Activated CD8-positive, alpha-beta T cell treated with anti-CD3 and anti-CD28 coated beads for 36 hours (primary cell): ENCODE measurements at places on chromosomes 1 and 21. TPM values are rescaled to one million over a fixed set of nuclear protein-coding genes. Genes with fewer than 3 reads are reported as not detected.

Gene TAS1R1
- total RNA-seq = not detected

GRCh38 chr1:230334447-230334837 is 91.7 kb downstream of the PGBD5 start:
- no peak for DNase-seq

DNA sequence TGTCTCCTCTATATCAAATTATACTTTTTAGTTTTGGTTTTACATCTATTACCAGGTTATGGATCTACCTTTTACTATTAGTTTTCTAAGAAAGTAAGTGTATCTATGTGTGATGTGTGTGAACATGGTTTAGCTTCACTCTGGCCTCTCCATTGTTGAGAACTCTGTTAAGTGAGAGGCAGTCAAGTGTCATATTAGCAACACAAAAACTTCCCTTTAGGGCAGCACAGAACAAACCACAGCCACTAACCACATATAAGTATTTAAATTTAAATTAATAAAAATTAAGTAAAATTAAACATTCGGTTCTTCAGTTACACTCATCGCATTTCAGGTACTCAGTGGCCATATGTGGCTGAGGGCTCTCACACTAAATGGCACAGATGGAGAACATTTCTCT is 96.6 kb downstream of the DPYD start:
- no peak for DNase-seq

Gene SFN
- 0.47 TPM for total RNA-seq

Gene HAO2
- not detected for total RNA-seq

DNA sequence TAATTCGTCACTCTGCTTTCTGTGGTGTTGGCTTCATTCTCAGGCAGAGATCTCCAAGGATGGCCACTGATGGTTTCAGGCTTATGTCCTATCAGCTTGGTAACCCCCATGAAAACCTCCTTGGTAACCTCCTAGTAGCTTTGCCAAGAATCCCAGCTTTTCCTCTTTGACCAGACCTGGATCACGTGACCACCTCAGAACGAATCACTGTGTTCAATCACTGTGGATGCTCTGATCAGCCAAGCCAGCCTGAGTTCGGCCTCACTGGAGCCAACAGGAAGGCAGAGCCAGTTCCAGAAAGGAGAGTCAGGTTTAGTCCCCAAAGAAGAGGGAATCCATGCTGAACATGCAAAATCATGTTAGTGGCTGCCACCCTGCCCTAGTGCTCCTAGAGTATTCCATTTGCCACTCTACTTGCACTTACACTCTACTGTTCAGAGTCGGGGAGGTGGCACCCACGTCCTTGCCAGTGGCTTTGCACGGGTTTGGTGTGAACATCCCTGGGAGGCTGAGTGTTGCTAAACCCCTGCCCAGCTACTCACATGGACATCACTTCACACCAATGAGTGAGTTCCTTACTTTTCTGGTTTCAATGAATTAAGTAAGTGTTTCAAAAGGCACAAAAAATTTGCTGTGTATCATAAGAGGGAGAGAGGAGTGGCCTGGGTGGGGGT is 33.5 kb upstream of the SSBP3 start:
- no peak for DNase-seq

DNA sequence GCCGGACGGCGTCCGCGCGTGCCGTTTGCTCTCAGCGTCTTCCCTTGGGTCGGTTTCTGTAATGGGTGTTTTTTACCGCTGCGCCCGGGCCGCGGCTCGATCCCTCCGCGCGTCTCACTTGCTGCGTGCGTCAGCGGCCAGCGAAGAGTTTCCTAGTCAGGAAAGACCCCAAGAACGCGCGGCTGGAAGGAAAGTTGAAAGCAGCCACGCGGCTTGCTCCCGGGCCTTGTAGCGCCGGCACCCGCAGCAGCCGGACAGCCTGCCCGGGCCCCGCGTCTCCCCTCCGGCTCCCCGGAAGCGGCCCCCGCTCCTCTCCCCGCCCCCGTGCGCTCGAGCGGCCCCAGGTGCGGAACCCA is 159.8 kb downstream of the RUNX1 start:
- peak; percentile 72 for DNase-seq

DNA sequence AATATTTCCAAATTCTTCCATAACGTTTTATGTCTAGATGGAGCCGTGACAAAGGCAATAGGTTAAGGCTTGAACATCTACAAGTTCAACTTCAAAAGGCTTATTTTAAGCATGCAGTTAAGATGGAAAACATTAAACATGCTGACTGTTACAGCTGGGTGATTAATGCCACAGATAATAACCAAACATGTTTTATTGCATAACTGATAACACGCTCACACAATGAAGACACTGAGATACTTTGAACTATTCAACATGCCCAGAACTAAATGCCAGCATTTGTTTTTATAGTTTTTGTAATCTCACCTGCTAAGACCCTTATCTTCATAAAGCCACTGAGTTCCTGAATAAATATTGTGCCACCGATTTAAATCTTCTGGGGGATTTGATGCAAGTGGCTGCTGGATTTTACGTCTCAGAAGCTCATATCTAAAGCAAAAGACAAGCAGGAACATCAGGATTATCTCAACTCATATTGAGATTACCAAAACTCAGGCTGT is 310.4 kb downstream of the KCTD3 start:
- DNase-seq = no peak

DNA sequence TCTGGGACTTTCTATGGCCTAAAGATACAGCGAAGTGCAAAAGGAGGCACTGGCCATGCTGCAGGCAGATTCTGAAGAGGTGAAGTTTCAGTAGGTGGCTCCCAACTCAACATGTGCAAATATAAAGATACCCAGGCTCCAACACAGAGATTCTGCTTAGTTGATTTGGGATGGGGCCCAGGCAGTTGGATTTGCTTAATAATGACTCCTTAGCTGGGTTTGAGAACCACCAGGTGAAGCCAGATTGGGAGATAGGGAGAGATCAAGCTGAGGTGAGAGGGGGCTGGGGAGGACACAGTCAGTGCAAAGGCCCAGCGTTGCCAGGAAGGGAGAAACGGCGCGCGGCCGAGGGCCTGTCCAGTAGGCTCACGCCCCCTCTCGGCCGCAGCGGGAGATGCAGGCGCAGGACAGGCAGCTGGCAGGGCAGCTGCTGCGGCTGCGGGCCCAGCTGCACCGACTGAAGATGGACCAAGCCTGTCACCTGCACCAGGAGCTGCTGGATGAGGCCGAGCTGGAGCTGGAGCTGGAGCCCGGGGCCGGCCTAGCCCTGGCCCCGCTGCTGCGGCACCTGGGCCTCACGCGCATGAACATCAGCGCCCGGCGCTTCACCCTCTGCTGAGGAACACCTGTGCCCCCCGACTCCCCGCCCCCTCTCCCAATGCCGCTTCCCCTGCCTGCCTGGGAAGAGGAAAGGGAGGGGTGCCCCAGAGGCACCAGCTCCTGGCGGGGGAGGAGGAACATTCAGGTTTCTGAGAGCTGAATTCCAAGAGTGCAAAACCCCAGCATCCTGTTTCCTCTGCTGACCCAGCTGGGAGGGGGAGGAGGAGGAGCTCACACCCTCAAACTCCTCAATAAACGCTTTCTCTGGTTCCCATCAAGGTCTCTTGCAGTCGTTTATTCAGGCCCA is 1.2 kb downstream of the FAM167B start:
- peak; percentile 92 for DNase-seq

DNA sequence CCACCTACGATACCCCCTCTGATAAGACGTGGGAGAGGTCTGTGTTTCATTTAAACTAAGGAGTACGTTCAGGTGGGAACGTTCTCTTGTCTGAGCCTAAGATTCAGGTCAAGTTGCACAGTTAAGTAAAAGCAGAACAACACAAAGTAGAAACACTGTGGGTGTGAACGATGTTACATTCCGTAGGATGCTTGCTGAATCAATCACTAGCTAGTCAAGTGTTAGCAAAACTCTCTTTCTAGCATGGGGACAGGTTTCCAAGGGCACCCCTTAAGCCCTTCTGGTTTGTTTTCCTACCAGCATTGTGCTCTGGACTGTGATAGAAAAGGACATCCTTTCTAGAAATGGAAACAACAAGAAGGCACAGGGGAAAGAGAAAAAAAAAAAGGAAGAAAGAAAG is 13.3 kb downstream of the C1orf162 start:
- no peak for DNase-seq

Gene TTC22
- total RNA-seq = 3.5 TPM

Gene OLIG2
- total RNA-seq = not detected

- no peak for DNase-seq
These were observed 153.4 kb downstream of the SDCCAG8 start for GRCh38 chr1:243409284-243409683.

Gene TNN
- 0.05 TPM for total RNA-seq

DNA sequence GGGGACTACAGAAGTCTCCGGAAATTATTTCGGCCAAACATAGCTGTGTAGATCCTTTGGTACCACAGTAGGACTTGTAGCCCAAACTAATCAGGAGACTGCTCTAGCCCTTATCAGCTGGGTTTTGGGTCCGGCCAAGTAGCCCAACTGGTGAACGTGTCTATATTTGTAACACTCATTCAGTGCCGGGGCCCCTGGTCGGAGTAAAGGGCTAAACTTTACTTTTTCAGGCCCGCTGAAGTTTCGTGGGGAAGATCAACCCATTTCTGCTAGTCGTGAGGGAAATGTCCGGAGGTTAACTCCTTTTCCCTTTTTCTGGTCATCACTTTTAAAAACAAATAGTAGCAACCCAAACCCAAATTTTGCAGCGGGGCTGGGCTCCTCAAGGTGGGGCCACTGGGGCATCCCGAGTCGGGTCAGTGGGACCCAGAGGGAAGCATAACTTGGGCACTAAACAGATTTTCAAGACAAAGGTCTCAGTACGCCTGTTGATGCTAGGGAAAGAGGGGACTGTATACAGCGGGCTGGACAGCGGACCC is 1.7 kb downstream of the LHX9 start:
- DNase-seq = no peak

DNA sequence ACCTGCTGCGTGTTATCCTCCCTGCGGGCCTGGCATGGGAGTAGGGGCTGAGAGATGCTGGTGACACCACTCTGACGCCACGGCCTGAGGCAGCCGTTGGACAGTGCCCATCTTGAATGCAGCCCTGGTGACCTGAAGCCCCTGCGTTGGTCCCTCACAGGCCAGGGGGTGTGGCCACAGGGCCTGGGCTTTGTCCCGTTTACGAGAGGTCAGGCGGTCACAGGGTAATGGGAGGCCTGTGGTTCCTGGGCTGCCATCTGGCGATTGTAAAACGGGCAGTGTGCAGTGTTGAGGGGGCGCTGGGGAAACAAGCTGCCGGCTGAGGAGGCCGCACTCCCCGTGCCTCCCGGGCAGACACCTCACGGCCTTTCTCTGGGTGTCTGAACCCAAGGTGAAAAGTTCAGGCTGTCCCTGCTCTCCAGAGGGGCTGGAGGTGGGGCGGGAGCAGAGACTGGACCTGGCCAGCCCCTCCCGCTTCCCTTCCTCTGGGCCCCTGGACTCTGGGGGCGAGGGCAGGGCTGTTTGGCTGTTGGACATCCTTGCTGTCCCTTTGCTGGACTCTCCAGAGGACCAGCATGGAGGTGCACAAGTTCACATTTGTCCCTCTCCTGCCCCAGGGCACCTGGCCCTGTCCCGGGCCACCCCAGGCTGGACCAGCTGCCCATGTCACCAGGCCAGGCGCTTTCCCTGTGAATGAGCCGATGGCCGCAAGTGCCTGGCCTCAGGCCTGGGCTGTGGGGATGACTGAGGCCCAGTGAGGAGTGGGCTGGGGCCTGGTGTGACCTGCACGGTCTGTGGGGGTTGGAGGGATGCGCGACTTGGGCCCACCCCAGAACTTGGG is 42.4 kb downstream of the SKI start:
- DNase-seq = no peak

Gene KIF26B
- total RNA-seq = 0.16 TPM

DNA sequence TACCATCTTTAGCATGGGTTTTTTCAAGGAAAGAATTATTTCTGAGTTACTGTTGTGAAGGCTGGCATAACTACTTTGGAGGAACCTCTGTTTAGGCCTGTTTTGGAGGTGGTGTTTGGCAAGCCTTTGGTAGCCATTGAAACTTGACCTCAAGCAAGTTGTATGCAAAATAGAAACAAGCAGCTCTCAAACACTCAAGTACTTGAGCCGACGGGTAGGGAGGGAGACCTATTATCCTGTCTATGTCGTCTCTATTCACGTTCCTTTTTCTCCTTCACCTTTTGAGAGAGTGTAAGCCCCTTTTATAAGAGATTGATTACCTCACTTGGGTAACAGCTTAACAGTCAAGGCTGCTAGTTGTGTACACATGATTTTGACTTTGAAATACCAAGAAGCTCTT is 878.3 kb upstream of the CXADR start:
- DNase-seq = no peak

DNA sequence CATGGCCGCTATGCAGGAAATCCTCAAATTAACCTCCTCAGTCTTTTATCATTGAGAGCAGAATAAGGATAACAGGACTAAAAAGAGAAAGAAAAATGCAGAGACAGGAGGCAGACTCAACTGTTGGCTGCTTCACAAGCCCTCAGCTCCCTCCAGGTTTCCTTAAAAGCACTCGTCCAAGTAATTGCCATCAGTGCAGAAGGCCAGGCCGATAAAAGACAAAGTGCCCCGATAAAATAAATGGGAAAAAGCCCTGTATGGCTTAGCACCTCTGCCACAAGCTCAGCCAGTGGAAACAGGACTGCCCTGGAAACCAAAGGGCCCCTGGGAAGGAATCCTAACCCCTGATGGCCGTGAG is 8.1 kb downstream of the S100A6 start:
- DNase-seq = no peak

Gene C4BPB
- total RNA-seq = 2.2 TPM

DNA sequence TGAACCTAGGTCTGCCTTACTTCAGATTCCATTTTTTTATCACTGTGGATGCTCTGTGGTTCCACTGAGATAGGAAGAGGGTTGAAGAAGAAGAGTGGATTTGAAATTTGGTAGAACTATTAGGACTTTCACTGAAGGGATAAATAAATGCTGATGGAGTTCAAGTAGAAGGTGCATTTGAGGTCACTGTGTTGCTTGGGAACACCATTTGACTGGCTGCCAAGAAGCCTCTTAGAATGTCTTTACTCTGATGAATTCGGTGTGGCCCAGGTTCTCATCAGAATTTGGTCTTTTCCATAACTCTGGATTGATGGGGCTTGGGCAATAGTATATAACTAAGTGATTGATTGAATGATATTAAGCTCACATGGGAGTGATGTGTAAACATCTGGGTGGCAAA is 11.9 kb downstream of the XPR1 start:
- DNase-seq = no peak

DNA sequence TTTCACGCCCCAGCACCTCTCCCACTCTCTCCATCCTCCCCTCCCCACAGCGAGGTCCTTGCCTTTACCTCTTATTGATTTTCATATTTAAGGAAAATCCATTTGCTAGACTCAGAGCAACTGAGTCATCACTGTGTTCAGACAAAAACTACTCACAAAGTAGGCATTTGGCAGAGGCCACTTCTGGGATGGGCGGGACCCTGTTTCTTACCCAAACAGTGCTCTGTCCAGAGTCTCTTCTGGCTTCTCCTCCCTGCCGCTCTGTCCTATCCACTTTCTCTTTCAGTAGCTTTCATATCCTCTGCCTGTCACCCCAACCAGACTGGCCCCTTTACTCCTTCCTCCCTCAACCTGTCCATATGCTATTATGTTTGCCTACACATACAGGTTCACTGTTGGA is 2.4 kb upstream of the NAV1 start:
- no peak for DNase-seq

DNA sequence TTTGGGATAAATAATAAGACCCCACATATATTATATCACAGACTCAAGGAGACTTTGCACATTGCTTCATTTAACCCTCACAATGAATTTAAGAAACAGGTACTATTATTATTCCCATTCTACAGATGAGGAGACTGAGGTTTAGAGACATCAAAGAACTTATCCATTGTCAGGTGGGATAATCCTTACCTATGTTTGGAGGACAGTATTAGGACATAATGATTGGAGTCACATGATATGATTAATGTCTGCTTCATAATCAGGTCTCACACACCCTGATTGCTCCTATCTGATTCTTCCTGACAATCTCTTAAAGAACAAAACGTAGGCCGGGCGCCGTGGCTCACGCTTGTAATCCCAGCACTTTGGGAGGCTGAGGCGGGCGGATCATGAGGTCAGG is 16.9 kb downstream of the IRF2BP2 start:
- no peak for DNase-seq
